ENCODE measurements at places on chromosomes 3 and 15. TPM values are rescaled to one million over a fixed set of nuclear protein-coding genes. Genes with fewer than 3 reads are reported as not detected.

GRCh38 chr15:88989578-88989977 lies 76.4 kb upstream of the MFGE8 start:
- no peak overlapping the region for H3K4me3 ChIP-seq
- no peaks in the 10 kb centered on the region for H3K27me3 ChIP-seq
- H3K36me3 ChIP-seq: no peaks in the 10 kb centered on the region
- DNase-seq: no peak

GRCh38 chr15:53675832-53676231 lies 83.6 kb downstream of the WDR72 start:
- no peaks in the 10 kb centered on the region for H3K27me3 ChIP-seq
- no peak overlapping the region for H3K27ac ChIP-seq
- no peaks in the 10 kb centered on the region for H3K36me3 ChIP-seq
- no peaks in the 10 kb centered on the region for H3K4me1 ChIP-seq
- DNase-seq: no peak
- no peak overlapping the region for H3K4me3 ChIP-seq

GRCh38 chr15:42121682-42122081 lies 27.3 kb upstream of the PLA2G4D start:
- H3K4me3 ChIP-seq: no peak overlapping the region
- no peaks in the 10 kb centered on the region for H3K36me3 ChIP-seq
- no peak overlapping the region for H3K27ac ChIP-seq
- H3K27me3 ChIP-seq: no peaks in the 10 kb centered on the region
- DNase-seq: no peak
- H3K4me1 ChIP-seq: peaks cover 10% of the 10 kb centered on the region

- H3K27me3 ChIP-seq: no peaks in the 10 kb centered on the region
- no peak overlapping the region for H3K27ac ChIP-seq
- no peaks in the 10 kb centered on the region for H3K36me3 ChIP-seq
- H3K4me1 ChIP-seq: no peaks in the 10 kb centered on the region
- no peak overlapping the region for H3K4me3 ChIP-seq
Measured at GRCh38 chr3:108190346-108190745, 31.9 kb downstream of the IFT57 start.

- no peak overlapping the region for H3K27ac ChIP-seq
- H3K27me3 ChIP-seq: no peaks in the 10 kb centered on the region
- H3K4me3 ChIP-seq: no peak overlapping the region
- no peak for DNase-seq
Measured at GRCh38 chr3:79339846-79340245, 428.0 kb downstream of the ROBO1 start.

- H3K4me3 ChIP-seq: peak overlapping the region; percentile 29
- no peaks in the 10 kb centered on the region for H3K27me3 ChIP-seq
- peaks cover 11% of the 10 kb centered on the region for H3K4me1 ChIP-seq
- no peak overlapping the region for H3K27ac ChIP-seq
Measured at GRCh38 chr15:72184165-72184811, 13.3 kb downstream of the GRAMD2A start.

DNA sequence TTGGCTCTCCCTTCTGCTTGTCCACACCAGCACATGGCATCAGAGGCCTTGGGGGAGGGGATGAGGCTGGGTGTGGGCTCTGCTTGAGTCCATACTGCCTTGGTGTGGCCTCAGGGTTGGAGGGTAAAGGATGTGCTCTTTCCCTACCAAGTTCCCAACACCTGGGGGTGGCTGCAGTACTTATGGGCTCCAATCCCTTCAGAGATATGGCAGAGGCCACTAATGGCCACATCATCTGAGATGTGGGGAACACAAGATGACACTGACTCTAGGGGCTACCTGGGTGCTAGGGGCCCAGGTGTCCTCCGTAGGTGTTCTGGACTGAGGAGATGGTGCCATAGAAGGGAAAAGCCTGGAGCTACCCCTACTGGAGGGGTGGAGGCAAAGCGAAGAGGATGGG lies 6.9 kb downstream of the CXCR6 start:
- DNase-seq: no peak
- peak overlapping the region; percentile 79 for H3K27ac ChIP-seq
- no peaks in the 10 kb centered on the region for H3K36me3 ChIP-seq

- peaks cover 21% of the 10 kb centered on the region for H3K36me3 ChIP-seq
- no peak for DNase-seq
- no peaks in the 10 kb centered on the region for H3K27me3 ChIP-seq
- H3K4me3 ChIP-seq: no peak overlapping the region
- H3K4me1 ChIP-seq: no peaks in the 10 kb centered on the region
Measured at GRCh38 chr3:49745986-49746385, 22.2 kb upstream of the GMPPB start.

- peaks cover 30% of the 10 kb centered on the region for H3K4me1 ChIP-seq
- no peaks in the 10 kb centered on the region for H3K27me3 ChIP-seq
- no peaks in the 10 kb centered on the region for H3K36me3 ChIP-seq
- no peak for DNase-seq
Measured at GRCh38 chr3:114498539-114499370, 204.9 kb downstream of the TIGIT start.

DNA sequence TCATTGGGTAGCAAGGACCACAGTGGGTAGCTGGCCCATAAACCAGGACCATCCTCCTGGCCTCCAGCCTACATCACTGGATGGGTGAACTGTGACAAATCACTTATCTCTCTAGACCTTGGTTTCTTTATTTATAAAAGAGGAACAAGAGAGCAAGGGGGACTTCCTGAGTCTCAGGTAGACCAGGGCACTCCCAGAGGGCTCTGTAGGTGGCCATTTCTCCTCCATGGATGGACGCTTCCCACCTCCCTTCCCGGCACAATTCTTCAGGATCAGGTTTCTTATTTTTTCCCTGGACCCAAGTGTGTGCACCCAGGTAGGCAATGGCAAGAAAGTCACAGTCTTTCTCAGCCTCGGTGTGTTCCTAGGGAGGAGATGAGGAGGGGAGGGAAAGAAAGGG lies 41.4 kb upstream of the SPATA12 start:
- no peaks in the 10 kb centered on the region for H3K27me3 ChIP-seq
- H3K4me3 ChIP-seq: no peak overlapping the region
- H3K27ac ChIP-seq: no peak overlapping the region
- peaks cover 7% of the 10 kb centered on the region for H3K4me1 ChIP-seq

DNA sequence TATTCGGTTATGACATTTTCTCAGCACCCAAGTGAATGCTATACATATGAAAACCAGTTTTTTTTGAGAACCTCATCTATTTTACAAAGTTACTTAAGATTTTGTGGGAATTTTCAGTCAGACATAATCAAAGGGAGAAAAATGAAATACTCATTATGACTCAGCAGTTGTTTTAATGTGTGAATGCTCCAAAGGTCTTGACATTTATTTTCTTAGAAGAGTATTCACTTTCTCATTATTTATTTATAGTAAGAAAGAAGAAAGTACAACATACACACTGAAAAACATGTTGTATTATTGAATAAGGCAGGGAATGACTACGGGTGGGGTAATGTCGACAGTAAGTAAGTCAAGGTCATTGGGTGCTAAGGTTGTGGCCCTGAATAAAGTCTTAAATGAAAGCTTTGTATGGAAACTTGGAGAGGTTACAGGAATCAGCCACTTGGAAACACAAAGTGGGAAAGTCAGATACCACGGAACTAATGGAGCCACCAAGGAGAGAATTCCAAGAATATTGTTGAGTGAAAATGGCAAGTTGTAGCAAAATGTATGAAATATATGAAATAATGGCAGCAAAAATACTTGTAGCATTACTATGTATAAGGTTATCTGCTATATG lies 844.5 kb downstream of the TBL1XR1 start:
- no peaks in the 10 kb centered on the region for H3K36me3 ChIP-seq
- no peaks in the 10 kb centered on the region for H3K4me1 ChIP-seq
- H3K27ac ChIP-seq: no peak overlapping the region
- H3K4me3 ChIP-seq: no peak overlapping the region

GRCh38 chr3:125206934-125207333 lies 5.6 kb downstream of the SLC12A8 start:
- no peak overlapping the region for H3K4me3 ChIP-seq
- peaks cover 4% of the 10 kb centered on the region for H3K4me1 ChIP-seq
- DNase-seq: peak; percentile 55
- H3K36me3 ChIP-seq: no peaks in the 10 kb centered on the region

GRCh38 chr15:76465728-76466127 lies 129.2 kb downstream of the ISL2 start:
- H3K27ac ChIP-seq: no peak overlapping the region
- H3K36me3 ChIP-seq: no peaks in the 10 kb centered on the region
- no peak for DNase-seq
- H3K4me3 ChIP-seq: no peak overlapping the region
- H3K27me3 ChIP-seq: no peaks in the 10 kb centered on the region

DNA sequence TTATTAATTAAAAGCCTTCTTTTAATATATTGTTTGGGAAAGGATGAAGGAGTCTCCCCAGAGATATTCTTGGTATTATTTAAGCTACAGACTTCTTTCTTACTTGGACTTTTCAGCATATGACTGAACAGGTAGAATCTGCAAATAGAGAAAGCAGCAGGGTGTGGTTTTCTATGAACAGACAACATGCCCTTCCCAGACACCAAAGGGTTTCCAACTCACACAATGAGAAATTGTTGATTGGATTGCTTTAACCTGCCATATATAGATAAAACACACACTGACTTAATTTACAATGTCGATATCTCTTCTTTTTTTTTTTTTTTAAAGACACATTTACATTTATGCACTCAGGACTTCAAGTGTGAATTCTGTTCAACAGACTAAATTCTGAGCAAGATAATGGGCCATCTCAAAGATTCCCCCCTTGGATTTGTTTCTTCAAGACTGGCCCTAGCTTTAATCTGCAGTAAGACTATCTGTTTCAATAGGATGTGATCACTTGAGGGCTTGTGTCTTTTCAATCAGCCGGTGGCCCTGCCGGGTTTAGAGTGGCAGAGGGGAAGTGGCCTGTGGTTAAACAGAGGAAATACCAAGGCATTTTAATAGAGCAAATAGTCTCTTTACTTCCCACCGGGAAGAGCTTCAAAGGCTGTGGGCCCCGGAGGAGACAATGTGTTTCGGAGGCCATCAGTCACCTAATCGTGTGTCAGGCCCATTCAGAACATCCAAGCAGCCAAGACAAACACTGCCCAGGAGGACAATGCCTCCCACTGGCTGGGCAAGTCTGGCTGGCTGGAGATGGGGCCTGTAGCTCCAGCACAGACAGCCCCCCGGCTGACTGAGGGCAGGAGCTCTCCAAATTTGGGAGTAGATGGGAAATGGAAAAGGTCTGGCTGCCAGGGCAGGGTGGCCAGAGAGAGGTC lies 6.1 kb downstream of the IL17RD start:
- H3K36me3 ChIP-seq: no peaks in the 10 kb centered on the region
- peak overlapping the region; percentile 70 for H3K27ac ChIP-seq
- no peaks in the 10 kb centered on the region for H3K27me3 ChIP-seq
- H3K4me3 ChIP-seq: no peak overlapping the region
- DNase-seq: no peak

- H3K4me3 ChIP-seq: no peak overlapping the region
- H3K27ac ChIP-seq: no peak overlapping the region
- H3K27me3 ChIP-seq: no peaks in the 10 kb centered on the region
- no peak for DNase-seq
Measured at GRCh38 chr15:42097018-42097417, 2.7 kb upstream of the PLA2G4D start.

DNA sequence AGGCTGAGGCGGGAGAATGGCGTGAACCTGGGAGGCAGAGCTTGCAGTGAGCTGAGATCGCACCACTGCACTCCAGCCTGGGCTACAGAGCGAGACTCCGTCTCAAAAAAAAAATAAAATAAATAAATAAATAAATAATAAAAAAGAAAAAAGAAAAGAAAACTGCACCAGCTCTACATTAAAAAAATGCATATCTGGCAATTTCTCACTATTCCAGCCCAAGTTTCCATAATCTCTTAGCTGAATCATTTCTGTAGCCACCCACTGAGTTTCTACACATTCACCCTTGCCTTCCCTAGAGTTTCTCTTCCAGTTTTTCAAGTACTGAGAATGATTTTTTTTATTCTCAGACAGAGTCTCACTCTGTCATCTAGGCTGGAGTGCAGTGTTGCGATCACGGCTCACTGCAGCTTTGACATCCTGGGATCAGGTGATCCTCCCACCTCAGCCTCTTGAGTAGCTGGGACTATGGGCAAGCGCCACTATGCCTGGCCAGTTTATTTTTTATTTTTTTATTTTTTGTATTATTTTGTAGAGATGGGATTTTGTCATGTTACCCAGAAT lies 24.5 kb upstream of the SLC7A14 start:
- no peak for DNase-seq
- H3K27me3 ChIP-seq: no peaks in the 10 kb centered on the region
- H3K27ac ChIP-seq: no peak overlapping the region
- H3K4me1 ChIP-seq: peaks cover 11% of the 10 kb centered on the region

- H3K4me1 ChIP-seq: peaks cover under 1% of the 10 kb centered on the region
- H3K27me3 ChIP-seq: no peaks in the 10 kb centered on the region
- H3K36me3 ChIP-seq: peaks cover 14% of the 10 kb centered on the region
- H3K4me3 ChIP-seq: no peak overlapping the region
- H3K27ac ChIP-seq: no peak overlapping the region
Measured at GRCh38 chr3:123642957-123643330, 58.1 kb upstream of the HACD2 start.

DNA sequence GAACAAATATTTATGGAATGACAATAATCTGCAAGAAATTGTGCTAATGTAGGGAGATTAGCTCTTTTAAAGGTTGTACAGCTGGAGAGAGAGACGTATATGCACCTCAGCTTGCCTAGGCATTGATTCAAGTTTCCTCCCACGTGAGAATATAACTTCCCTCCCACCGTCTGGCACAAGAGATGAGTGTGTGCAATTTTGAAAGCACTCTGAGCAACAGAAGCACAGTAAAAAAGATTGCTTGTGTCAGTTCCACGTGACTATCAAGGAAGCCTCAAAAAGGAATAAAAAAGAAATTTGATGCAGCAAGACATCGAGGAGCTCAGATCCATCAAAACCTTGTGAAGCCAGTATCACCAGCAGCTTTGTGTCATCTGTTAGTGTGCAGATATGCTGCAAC lies 435.3 kb downstream of the TUSC7 start:
- no peaks in the 10 kb centered on the region for H3K4me1 ChIP-seq
- peak overlapping the region; percentile 28 for H3K27ac ChIP-seq
- H3K4me3 ChIP-seq: no peak overlapping the region
- no peaks in the 10 kb centered on the region for H3K27me3 ChIP-seq
- DNase-seq: no peak

- H3K4me1 ChIP-seq: no peaks in the 10 kb centered on the region
- H3K4me3 ChIP-seq: no peak overlapping the region
- H3K36me3 ChIP-seq: no peaks in the 10 kb centered on the region
- no peak overlapping the region for H3K27ac ChIP-seq
- no peaks in the 10 kb centered on the region for H3K27me3 ChIP-seq
- DNase-seq: no peak
Measured at GRCh38 chr3:59866076-59866475, 816.3 kb upstream of the CFAP20DC start.

Gene GOLGA8J
- total RNA-seq: not detected

Gene VWA5B2
- 0.98 TPM for total RNA-seq

Gene LIPH
- total RNA-seq: 2.7 TPM

Gene TRIM42
- not detected for total RNA-seq

Gene GOLGA8T
- total RNA-seq: 1.5 TPM

Gene KBTBD8
- 0.49 TPM for total RNA-seq

Gene LDHAL6B
- total RNA-seq: not detected

Gene MUSTN1
- 30.2 TPM for total RNA-seq

Gene IL17RD
- 17.2 TPM for total RNA-seq

Gene EPHB3
- total RNA-seq: 17.7 TPM

Gene GRM7
- total RNA-seq: 2.0 TPM

Gene INKA1
- 12.5 TPM for total RNA-seq

Gene FBXO40
- total RNA-seq: not detected

Gene TRPC1
- total RNA-seq: 12.0 TPM

Gene WDR53
- 13.5 TPM for total RNA-seq
